SW 1271 (cell line): ENCODE measurements at places on chromosomes 6 and 20.

DNA sequence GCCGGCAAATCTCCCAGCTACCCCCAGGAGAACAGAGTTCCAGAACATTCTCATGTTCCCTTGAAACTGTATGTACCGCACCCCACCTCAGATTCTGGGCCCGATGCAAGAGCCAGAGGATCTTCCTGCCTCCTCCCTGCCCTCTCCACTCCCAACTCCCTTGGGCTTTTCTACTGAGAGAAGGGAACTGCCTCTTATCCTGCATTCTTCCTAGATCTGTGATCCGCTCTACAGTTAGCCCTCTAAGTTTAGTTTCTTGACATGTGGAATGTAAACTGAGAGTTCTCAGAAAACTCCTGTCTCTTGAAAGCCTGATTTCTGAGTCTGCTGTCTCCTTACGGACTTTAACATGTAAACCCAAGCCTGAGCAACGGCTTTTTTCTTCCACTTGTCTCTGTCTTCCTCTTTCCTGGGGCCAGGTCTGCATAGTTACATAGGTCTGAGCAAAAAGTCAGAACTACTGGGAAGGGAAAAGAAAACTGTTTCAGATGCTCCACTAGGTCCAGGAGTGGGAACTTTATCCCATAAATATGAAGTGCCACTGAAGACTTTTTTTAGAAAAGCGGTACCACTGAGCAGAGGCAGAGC is 86.5 kb upstream of the TNFAIP3 start:
- no peak for DNase-seq

DNA sequence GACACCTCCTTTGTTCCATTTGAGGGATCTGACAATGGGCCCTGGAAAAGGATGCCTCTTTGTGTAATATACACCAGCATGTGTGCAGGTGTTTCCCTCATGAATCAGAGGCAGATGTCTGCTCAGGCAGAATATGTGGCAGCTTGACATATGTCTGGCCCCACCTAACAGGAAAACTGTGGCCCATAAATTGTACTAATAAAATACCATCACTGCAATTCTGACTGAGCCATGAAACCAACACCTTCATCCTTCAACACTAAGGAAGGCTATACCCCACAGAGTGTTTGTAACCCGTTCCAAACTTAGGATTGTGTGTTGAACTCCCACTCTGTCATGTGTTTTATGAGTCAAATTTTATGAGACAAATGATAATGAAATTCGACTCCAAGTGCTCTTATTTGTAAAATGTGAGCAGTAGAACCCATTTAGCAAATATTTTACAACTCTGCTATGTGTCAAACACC is 22.7 kb downstream of the LAMA4 start:
- DNase-seq = no peak

GRCh38 chr20:19958219-19958618 is 58.9 kb upstream of the NAA20 start:
- DNase-seq = no peak

DNA sequence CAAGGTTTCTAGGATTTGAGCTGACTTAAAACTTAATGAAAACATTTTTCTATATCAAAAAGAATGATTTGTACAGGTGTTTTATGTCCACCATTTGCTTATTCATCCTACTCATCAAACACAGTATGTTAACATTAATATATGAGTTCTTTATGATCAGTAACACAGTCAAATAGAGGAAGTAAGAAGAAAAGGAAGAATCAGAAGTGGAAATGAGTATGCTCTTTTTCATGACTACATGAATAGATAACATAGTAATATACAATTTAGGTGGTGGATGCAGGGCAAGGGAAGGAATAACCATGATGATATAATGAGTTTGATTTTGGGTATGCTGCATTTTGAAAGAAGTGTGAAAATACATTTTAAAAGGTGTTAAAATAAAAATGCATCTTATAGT is 16.5 kb downstream of the KPNA5 start:
- no peak for DNase-seq

- no peak for DNase-seq
These were observed 680.9 kb upstream of the AGPAT4 start for GRCh38 chr6:161954699-161955276.

DNA sequence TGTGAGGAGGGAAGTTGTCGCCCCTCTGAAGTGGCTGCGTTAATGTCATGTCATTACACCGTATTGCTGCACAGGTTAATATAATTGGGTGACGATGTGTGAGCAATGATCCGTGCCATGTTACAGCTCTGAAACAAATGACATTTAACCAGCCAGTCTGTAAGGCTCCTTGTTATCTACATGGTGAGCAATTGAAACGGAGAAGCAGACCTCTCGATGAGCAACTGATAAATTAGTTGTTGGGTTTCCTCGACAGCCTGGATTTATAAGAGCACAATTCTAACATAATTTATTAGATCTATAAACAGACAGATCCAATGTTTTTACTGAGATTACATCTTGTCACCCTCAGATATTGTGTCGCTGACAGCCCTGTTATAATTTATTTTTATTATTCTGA is 49.9 kb upstream of the MAFB start:
- no peak for DNase-seq

GRCh38 chr6:3747100-3747737 is 4.3 kb downstream of the PXDC1 start:
- DNase-seq = no peak

GRCh38 chr6:50707652-50708300 is 5.5 kb upstream of the TFAP2D start:
- no peak for DNase-seq

GRCh38 chr6:105488516-105489215 is 85.8 kb upstream of the PREP start:
- no peak for DNase-seq

DNA sequence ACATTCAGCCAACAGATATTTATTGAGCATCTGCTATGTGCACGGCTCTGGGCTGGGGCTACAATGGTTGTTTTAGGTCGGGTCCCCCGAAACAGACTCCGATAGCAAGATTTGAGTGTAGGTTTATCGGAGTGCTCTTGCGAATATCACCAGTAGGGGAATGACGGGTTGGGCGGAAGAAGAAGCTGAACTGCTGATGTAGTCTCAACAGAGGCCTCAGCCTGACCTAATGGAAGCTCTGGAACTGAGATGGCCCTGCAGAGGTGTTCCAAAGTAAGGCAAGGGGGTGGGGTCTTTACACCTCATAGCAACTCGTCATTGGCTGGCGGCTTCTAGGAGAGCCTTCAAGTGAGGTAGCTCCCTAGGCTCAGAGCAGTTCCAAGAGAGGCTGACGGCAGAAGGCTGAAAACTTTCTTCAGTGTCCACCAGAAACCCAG is 1.1 kb downstream of the L3MBTL1 start:
- DNase-seq = no peak

DNA sequence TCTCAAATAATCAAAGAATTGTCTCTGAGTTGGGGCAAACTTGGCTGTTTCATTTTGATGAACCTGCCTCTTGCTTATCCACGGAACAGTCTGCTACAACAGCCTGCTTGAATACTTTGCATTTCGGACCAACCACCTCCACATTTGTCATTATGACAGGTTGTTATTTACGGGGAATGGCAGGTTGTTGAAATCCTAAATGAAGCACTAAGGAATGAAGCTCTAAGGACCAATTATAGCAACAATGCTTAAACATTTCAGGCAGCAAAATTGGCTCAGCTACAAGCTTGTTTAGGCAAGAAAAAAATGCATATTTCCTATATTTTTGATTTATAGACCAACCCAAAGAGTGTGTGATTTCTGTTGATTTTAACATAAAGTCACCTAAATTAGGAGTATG is 84.5 kb downstream of the MAP3K7 start:
- DNase-seq = no peak

- no peak for DNase-seq
These were observed 394.4 kb upstream of the ADGRB3 start for GRCh38 chr6:68240726-68241125.

- DNase-seq = no peak
These were observed 27.4 kb upstream of the BMP2 start for GRCh38 chr20:6740096-6740495.

- no peak for DNase-seq
These were observed 318.2 kb upstream of the POU3F2 start for GRCh38 chr6:98516206-98516605.

DNA sequence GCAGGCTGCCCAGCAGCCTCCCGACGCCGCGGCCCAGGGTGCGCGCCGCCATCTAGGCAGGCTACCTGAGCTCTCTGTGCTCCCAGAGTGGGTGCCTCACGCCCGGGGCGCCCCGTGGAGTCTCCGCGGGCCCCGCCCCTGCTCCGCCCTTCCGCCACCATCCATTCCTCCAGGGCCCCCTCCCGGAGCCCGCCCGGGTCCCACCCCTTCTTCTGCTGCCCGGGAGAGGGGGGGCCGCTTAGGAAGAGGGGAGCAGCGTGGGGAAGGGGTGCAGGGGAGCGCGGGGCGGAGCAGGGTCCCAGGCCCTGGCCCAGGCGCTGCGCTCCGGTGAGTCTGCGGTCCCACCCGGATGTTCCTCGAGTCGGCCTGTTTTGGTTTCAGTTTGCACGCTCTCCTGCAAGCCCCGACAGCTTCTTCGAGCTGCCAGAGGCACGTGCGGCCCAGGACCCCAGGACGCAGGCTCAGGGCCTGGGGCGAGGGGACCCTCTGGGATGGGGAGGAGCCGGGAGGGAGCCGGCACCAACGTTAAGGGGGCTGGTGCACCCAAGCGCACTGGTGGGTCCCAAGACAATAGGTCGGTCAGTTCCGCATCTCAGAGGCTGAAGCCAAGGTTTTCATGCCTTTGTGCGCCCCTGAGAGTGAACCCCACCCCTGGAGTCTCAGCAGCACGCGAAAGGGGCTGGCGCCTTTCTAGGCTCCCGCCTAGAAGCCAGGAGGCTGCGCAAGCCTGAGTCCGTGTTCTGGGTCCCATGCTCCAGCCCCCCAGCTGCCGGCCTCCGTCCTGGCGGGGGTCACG is at the start of gene ACSS1:
Gene ACSS1 (minus strand): TSS at position 89 of the 796 bp plus-strand sequence. CDS start 37 bp downstream, at position 52.
- DNase-seq = peak; percentile 25

DNA sequence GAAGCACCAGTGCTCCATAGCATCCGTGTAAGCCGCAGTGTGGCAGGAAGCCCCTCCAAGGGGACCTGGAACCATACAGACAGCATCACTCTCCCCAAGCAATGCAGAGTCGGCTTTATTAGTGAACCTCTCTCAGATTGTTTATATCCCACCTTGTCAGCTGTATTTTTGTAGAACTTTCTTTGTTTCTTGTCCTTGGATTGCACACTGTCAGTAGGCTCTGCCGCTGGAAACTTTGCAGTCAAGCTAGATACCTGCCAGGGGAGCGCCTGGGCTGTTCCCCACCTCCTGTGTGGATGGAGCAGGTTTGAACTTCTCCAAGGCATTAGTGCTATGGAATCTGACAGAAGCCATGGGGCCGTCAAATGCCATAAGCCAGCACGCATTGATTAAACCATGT is 18.6 kb upstream of the CLDN20 start:
- DNase-seq = no peak

- DNase-seq = no peak
These were observed 49.7 kb downstream of the AKAP12 start for GRCh38 chr6:151289399-151290007.

GRCh38 chr20:23147964-23148730 is 62.0 kb upstream of the CD93 start:
- peak; percentile 82 for DNase-seq

- DNase-seq = no peak
These were observed 54.5 kb upstream of the RREB1 start for GRCh38 chr6:7053125-7053774.

DNA sequence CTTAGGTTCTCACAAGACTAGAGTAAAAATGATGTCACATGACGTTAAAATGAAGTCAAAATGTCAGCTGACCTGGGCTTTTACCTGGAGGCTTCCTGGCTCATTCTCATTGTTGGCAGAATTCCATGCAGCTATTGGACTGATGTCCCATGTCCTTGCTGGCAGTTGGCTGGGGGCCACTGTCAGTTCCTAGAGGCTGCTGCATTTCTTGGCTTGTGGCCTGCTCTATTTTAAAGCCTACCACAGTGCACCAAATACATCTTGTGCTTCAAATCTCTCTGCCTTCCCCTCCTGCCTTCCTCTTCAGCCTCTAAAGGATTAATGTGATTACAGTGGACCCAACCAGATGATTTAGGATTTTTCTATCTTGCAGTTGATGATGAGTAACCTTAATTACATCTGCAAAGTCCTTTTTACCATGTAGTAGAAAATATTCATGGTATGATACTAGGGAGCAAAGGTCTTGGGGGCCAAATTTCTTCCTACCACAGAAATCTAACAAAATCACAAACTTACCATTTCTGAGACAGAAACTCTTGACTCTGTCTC is 81.9 kb downstream of the FIG4 start:
- no peak for DNase-seq

GRCh38 chr6:143060806-143061596 is at the start of gene AIG1:
AIG1 (plus strand) TSS chr6:143060889; CDS start chr6:143060926, 37 bp downstream.
- no peak for DNase-seq

DNA sequence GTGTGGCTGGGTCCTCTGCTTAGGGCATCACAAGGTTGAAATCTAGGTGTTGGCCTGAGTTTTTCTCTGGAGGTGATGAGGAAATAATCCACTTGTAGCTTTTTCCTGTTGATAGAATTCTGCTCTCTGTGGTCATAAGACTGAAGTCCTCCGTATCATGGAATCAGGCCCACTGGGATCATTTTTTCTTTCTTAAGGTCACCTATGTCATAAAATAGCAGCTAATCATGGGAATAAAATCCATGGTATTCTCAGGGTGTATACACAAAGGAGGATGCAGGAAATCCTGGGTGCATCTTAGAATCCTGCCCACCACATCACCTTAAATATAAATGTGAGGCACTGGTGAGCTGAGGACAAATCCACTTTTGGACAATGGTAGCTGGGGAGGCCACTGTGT is 72.7 kb downstream of the PRDM1 start:
- DNase-seq = no peak

DNA sequence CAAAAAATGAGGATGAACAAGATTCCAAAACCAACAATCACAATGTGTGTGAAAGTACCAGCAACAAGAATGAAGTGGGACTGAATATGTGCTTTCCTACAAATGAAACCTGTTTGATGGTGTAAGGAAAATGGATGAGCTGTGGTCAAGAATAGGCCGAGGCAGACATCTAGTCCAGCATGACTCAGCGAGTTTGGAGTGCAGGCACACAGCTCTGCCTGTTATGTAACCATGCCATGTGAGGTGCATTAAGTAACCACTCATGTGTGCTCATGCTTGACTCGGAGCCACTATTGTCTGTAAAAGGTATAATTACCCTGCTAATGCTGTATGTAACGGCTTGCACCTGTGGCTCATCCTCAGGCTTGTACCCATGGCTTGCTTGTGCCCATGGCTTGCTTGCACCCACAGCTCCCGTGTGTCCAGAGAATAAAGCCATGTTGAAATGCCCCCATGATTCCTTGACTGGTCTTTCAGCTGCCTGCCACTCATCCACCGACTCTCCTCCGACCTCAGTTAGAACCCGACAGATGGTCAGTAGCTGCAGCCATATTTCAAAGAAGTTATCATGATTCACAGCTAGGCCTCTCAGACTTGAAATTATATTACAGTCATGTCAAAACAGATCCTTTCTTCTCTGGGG is 98.7 kb downstream of the BACH2 start:
- DNase-seq = no peak

GRCh38 chr6:3596766-3597165 is 139.9 kb upstream of the SLC22A23 start:
- no peak for DNase-seq

- DNase-seq = no peak
These were observed 988 bp downstream of the QRSL1 start for GRCh38 chr6:106630366-106630765.
